ENCODE measurements at places on chromosomes 2 and 18. TPM values are rescaled to one million over a fixed set of nuclear protein-coding genes. Genes with fewer than 3 reads are reported as not detected.
A peak's percentile ranks its signal among the peaks of the same experiment; 100 is the strongest.

Gene ARHGAP28
- total RNA-seq, result 0.58 TPM

Gene PIAS2
- total RNA-seq, result 20.5 TPM

Gene CD8A
- not detected for total RNA-seq

Gene TXNDC2
- 0.34 TPM for total RNA-seq

Gene GCKR
- total RNA-seq, result not detected

Gene ZSWIM2
- total RNA-seq, result not detected

- H3K36me3 ChIP-seq, result no peaks in the 10 kb centered on the region
- no peak for DNase-seq
- no peak overlapping the region for H3K4me3 ChIP-seq
- no peak overlapping the region for H3K27ac ChIP-seq
- peaks cover 30% of the 10 kb centered on the region for H3K4me1 ChIP-seq
Observed at GRCh38 chr2:10537522-10538199, 89.5 kb upstream of the ODC1 start.

GRCh38 chr2:202267495-202267894 lies 1.9 kb downstream of the NOP58 start:
- peaks cover 24% of the 10 kb centered on the region for H3K4me1 ChIP-seq
- H3K36me3 ChIP-seq, result peaks cover 15% of the 10 kb centered on the region
- no peak for DNase-seq
- no peak overlapping the region for H3K4me3 ChIP-seq
- H3K27ac ChIP-seq, result peak overlapping the region; percentile 72
- no peaks in the 10 kb centered on the region for H3K27me3 ChIP-seq

DNA sequence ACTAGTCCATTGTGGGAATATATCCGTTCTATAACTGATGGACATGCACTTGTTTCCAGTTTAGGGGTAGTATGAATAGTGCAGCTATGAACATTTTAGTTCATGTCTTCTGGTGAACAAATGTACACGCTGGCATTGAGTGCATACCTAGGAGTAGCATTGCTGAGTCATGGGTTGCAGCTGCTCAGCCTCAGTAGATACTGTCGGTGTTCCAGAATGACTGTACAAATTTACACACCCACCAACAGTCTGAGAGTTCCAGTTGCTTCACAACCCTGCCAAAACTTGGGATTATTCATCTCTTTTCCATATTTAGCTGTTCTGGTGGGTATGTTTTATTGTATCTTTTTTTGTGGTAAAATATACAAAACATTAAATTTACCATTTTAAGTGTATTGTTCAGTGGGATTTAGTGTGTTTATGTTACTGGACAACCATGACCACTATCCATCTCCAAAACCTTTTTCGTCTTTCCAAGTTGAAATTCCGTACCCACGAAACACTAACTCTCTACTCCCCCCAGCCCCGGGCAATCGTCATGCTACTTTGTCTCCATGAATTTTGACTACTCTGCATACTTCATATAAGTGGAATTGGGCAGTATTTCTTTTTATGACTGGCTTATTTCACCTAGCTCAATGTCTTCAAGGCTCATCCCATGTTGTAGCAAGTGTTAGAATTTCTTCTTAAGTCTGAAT lies 281.0 kb downstream of the PRKCE start:
- DNase-seq, result peak; percentile 62
- peaks cover 55% of the 10 kb centered on the region for H3K4me1 ChIP-seq
- peak overlapping the region; percentile 29 for H3K27ac ChIP-seq
- no peaks in the 10 kb centered on the region for H3K27me3 ChIP-seq
- H3K4me3 ChIP-seq, result no peak overlapping the region
- H3K36me3 ChIP-seq, result 0 out of 2 replicates have a peak, but pooled peaks cover 5% of the 10 kb centered on the region

GRCh38 chr2:62968168-62968567 lies 82.5 kb upstream of the OTX1 start:
- DNase-seq, result no peak
- H3K4me1 ChIP-seq, result no peaks in the 10 kb centered on the region
- no peak overlapping the region for H3K27ac ChIP-seq
- no peak overlapping the region for H3K4me3 ChIP-seq

- no peak overlapping the region for H3K27ac ChIP-seq
- DNase-seq, result no peak
- H3K27me3 ChIP-seq, result peaks cover 6% of the 10 kb centered on the region
- H3K4me1 ChIP-seq, result no peaks in the 10 kb centered on the region
- H3K36me3 ChIP-seq, result no peaks in the 10 kb centered on the region
- H3K4me3 ChIP-seq, result no peak overlapping the region
Observed at GRCh38 chr2:234081970-234082822, 31.7 kb downstream of the SPP2 start.

DNA sequence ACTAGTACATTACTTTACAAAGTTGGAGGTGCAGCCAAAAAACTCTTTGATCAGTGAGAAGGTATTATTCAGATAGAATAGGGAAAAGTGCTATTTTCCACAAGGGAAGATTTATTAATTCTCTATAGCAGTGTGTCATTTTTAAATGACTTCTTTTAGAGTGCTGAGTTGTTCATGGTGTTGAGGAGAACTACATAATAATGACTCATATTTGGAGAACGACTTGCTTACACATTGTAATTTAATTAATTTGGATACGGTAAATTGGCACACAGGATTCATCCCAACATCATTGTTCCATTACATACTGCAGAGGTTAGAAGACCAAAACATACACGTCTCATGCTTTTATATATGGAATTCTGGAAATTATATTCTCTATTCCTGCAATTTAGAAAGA lies 22.1 kb upstream of the MAP2 start:
- no peak for DNase-seq
- H3K36me3 ChIP-seq, result no peaks in the 10 kb centered on the region
- no peak overlapping the region for H3K27ac ChIP-seq
- no peaks in the 10 kb centered on the region for H3K27me3 ChIP-seq
- H3K4me1 ChIP-seq, result peaks cover 6% of the 10 kb centered on the region
- H3K4me3 ChIP-seq, result no peak overlapping the region

DNA sequence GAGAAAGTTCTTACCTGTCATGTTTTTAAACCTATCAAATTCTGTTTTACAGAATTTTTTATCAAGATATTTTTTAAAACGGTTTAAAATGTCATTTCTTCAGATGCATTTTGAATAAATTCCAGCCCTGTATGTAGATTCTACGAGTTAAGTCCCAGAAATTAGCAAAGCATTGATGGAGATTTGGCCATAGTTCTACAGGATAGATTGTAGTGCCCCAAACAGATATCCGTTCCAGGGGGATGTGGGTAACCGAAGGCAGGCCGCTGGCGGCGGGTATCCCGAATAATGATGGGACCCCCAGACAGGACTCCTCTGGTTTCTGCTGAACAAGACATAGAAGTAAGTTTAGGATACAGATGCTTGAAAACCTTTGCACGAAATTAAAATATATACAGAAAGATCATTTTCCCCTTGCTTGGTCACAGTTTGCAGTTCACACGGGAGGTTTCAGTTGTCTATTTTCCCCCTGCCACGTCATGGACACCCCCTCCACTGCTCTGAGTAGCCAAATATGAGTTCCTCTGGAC lies 755 bp downstream of the NOL4 start:
- H3K4me3 ChIP-seq, result no peak overlapping the region
- no peaks in the 10 kb centered on the region for H3K4me1 ChIP-seq
- H3K27ac ChIP-seq, result no peak overlapping the region
- DNase-seq, result no peak
- no peaks in the 10 kb centered on the region for H3K36me3 ChIP-seq
- H3K27me3 ChIP-seq, result peaks cover 5% of the 10 kb centered on the region

- H3K4me3 ChIP-seq, result no peak overlapping the region
- H3K36me3 ChIP-seq, result peaks cover 28% of the 10 kb centered on the region
- no peak overlapping the region for H3K27ac ChIP-seq
- H3K4me1 ChIP-seq, result peaks cover 45% of the 10 kb centered on the region
- H3K27me3 ChIP-seq, result no peaks in the 10 kb centered on the region
- DNase-seq, result no peak
Observed at GRCh38 chr2:236865052-236865451, 220.6 kb upstream of the COPS8 start.

- H3K4me1 ChIP-seq, result peaks cover 21% of the 10 kb centered on the region
- H3K27me3 ChIP-seq, result peaks cover 26% of the 10 kb centered on the region
- H3K4me3 ChIP-seq, result peak overlapping the region; percentile 52
- DNase-seq, result no peak
- 0 out of 2 replicates have a peak, but pooled peaks cover 4% of the 10 kb centered on the region for H3K36me3 ChIP-seq
Observed at GRCh38 chr2:218963601-218964000, 4.1 kb downstream of the CDK5R2 start.

- H3K4me3 ChIP-seq, result no peak overlapping the region
- H3K27me3 ChIP-seq, result no peaks in the 10 kb centered on the region
- H3K36me3 ChIP-seq, result peaks cover 11% of the 10 kb centered on the region
Observed at GRCh38 chr2:213279971-213280370, 4.3 kb upstream of the SPAG16 start.

DNA sequence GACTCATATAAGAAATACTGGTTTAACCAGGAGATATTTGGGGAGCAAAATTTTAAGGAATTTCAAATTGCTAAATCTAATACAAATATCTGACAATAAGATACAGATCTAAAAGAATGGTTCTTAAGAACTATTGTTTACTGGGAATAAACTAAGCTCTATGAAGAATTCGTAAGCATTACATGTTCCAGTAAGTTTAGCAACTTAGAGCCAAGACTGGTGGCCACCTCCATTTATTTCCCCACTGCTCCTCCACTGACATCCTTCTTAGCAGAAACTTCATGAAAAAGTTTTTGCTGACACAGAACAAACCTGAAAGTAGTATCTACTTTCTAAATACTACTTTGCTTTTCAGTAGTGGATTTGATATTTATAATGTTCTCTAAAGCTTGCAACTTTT lies 83.0 kb downstream of the ACSL3 start:
- H3K36me3 ChIP-seq, result 0 out of 2 replicates have a peak, but pooled peaks cover 16% of the 10 kb centered on the region
- H3K27ac ChIP-seq, result peak overlapping the region; percentile 74
- H3K4me3 ChIP-seq, result peak overlapping the region; percentile 71
- H3K27me3 ChIP-seq, result no peaks in the 10 kb centered on the region
- H3K4me1 ChIP-seq, result peaks cover 72% of the 10 kb centered on the region

GRCh38 chr2:184644685-184645084 lies 46.4 kb downstream of the ZNF804A start:
- no peaks in the 10 kb centered on the region for H3K36me3 ChIP-seq
- H3K4me1 ChIP-seq, result no peaks in the 10 kb centered on the region
- DNase-seq, result no peak
- no peak overlapping the region for H3K27ac ChIP-seq
- no peak overlapping the region for H3K4me3 ChIP-seq

DNA sequence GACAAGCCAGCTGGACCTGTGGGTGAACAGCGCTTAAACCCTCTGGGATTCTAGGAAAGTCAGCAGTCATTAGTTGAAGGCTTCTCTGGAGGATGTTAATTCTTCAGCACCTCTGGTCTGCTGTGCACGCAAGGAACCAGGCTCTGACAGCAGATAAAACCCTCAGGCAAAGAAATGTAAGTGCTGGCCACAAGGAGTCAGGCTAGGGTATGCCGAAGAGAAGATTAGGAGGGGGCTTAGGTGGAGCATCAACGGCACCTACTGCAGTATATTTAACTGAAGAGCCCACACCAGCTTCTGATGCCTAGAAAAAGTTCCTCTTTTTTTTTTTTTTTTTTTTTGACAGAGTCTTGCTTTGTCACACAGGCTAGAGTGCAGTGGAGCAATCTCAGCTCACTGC lies 304.2 kb upstream of the MC4R start:
- no peaks in the 10 kb centered on the region for H3K36me3 ChIP-seq
- no peaks in the 10 kb centered on the region for H3K27me3 ChIP-seq
- no peak overlapping the region for H3K27ac ChIP-seq

DNA sequence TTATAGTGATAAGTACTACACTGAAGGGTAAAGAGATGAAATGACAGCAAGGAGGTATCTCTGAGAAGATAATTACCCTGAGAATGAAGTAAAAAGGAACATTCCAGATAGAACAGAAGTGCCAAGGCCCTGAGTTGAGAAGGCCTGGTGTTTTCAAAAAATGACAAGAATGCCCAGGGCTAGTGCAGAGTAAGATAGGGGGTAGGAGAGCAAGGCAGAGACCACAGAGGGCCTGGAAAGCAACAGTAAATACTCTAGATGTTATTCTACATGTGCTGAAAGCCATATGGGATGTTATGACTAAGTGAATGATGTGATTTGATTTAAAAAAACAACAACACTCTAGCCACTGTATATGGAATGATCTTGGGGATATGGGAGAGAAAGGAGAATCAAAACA lies 52.3 kb downstream of the BAZ2B start:
- H3K27ac ChIP-seq, result peak overlapping the region; percentile 3
- H3K27me3 ChIP-seq, result no peaks in the 10 kb centered on the region
- H3K36me3 ChIP-seq, result 0 out of 2 replicates have a peak, but pooled peaks cover 4% of the 10 kb centered on the region
- H3K4me3 ChIP-seq, result no peak overlapping the region
- DNase-seq, result peak; percentile 16

- no peak for DNase-seq
- no peaks in the 10 kb centered on the region for H3K27me3 ChIP-seq
- no peak overlapping the region for H3K4me3 ChIP-seq
- H3K27ac ChIP-seq, result no peak overlapping the region
- H3K4me1 ChIP-seq, result peaks cover 21% of the 10 kb centered on the region
Observed at GRCh38 chr18:12885500-12885899, 1.5 kb upstream of the PTPN2 start.

DNA sequence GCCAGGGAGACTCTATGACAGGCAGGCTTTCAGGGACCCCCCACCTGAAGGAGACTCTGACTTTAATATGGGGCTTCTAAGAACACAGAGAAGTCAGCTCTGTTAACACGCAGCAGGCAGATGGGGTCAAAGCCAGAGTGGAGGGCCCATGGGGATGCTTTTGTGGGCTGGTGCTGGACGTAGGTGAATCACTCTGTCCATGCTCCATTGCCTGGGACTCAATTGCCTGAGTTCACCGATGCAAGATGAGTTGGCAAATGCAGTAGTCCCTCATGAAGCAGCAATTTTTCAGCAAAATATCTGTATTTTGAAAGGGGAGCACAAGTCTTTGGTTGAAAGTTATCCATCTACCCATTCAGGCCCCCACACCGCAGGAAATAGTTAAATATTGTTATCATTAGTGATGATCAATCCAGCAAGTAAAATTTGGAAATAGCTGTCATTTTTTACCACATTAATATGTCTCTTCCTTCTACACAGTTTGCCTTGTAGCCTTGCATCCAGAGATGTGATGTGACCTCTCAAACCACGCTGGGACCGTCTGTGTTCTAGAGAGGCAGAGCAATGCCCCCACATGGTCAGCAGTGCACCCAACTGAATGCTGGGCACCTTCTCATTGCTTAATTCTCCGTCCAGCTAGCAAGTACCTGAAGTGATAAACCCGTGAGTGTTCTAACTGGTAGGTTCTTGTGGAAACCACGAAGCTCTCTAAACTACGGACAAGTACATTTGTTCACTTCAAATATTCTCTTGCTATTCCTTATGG lies 34.8 kb upstream of the FAM110C start:
- DNase-seq, result no peak

- H3K27ac ChIP-seq, result no peak overlapping the region
- DNase-seq, result no peak
- H3K27me3 ChIP-seq, result peaks cover 25% of the 10 kb centered on the region
- H3K4me1 ChIP-seq, result peaks cover 10% of the 10 kb centered on the region
- no peak overlapping the region for H3K4me3 ChIP-seq
Observed at GRCh38 chr2:3667151-3667631, 9.2 kb downstream of the ALLC start.

DNA sequence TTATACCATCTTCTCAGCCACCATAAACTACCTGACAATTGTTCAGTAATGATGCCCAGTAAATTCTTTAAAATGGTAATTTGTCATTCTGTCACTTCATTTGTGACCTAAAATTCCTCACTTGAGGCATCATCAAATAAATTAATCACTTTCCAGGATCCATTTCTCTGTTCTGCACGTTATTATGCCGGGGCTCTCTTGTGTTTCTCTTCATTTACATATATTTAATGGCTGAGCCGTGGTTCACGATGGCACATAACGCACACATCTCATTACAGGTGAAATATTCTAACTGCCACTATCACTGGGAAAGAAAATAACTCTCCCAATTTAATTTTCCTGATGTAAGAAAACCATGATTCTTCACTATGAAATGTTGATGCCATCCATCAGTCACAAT lies 529.6 kb downstream of the NR4A2 start:
- H3K27ac ChIP-seq, result no peak overlapping the region
- DNase-seq, result no peak
- no peaks in the 10 kb centered on the region for H3K27me3 ChIP-seq
- H3K4me1 ChIP-seq, result no peaks in the 10 kb centered on the region
